Left renal cortex interstitium (tissue), 4 donors: ENCODE measurements at places on chromosomes 16 and 17.

GRCh38 chr17:74339537-74340195, 13.6 kb downstream of the KIF19 start:
- no peak for DNase-seq

DNA sequence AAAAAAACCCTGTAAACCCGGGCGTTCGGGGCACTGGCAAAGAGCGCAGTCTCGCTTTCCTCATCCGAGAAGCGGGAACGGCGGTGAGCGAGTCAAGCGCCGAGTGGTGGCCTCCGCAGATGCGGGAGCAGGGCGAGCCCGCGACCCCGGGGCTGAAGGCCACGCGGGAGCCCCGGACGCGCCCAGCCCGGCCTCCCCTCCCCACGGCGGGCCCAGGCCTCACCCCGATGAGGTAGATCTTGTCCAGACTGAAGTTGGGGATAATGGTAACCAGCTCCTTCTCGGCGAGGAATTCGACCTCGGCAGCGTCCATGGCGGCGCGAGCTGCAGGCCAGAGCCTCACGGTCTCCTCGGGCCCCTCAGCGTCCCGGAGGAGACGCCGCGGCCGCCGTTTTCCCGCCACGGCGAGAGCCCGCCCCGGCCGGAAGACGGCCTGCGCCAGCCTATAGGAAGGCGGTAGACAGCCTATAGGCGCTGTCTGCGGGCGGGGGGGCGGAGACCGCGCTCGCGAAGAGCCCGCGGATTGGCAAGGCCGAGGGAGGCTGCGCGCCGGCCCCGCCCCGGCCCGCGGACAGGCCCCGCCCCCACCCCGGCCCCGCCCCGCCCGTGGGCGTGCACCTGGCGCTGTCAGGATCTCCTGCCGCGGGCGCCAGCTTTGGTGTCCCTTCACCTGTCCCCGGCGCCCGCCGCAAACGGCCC, at the start of gene GINS2:
Gene GINS2, minus strand, starts transcription at position 369 of the 699 bp plus-strand sequence. Its CDS starts 56 bp downstream, at position 313.
- peak; percentile 68 for DNase-seq

DNA sequence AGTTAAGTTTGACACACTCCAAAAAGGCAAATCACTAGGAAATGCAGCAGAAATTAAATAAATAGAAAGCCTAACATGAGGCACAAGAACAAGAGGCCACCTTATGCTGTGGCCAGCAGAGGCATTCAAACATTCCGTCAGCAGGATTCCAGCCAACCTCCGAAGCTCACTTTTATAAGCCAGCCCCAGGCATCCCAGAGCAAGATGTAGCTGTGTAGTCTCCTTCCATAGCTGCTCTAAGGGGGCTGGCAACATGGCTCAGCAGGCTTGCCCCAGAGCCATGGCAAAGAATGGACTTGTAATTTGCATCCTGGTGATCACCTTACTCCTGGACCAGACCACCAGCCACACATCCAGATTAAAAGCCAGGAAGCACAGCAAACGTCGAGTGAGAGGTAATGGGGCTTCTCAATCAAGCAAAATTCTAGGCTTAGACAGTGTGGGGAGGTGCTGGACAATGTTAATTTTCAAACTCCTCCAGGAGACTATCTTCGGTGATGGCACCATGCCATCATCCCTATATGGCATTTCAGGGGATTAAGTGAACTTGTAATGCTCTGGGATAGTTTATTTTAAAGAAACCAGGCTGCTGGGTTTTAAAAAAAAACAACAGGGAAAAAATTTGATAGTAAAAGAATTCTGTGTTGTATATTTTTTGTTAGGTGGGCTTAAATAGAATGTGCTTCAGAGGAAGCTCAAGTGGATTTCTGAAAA, at the start of gene CLEC3A:
Gene CLEC3A, plus strand, starts transcription at position 202 of the 714 bp plus-strand sequence. Its CDS starts 79 bp downstream, at position 281.
- no peak for DNase-seq

GRCh38 chr17:6374761-6375312, 60.1 kb downstream of the AIPL1 start:
- DNase-seq, result no peak

- DNase-seq, result no peak
Measured at GRCh38 chr17:43659823-43660617, 1.7 kb downstream of the MEOX1 start.

GRCh38 chr17:74280093-74280513, 6.1 kb downstream of the DNAI2 start:
- no peak for DNase-seq

- no peak for DNase-seq
Measured at GRCh38 chr17:1179818-1180742, at the start of gene ABR. Gene ABR (minus strand): TSS chr17:1179981. CDS start chr17:1179727, 254 bp downstream.

DNA sequence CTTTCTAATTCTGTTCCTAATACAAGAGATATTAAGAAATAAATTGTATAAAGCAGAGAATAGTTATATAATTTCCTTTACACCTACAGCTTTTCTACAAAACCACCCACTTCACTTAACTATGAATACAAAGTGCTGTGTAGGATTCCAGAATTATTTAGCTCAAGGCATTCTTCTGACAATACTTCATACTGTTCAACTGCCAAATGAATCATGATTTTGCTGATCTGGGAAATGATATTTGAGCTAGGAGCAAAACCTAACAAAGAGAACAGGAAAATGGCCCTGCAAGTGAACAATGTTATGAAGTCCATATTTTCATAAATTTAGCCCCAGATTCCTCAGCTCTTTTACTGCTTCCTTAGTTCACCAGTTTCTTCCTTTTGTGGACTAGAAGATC, 12.9 kb downstream of the BBS2 start:
- no peak for DNase-seq

- DNase-seq, result no peak
Measured at GRCh38 chr17:4304417-4305027, 40.7 kb upstream of the ANKFY1 start.

DNA sequence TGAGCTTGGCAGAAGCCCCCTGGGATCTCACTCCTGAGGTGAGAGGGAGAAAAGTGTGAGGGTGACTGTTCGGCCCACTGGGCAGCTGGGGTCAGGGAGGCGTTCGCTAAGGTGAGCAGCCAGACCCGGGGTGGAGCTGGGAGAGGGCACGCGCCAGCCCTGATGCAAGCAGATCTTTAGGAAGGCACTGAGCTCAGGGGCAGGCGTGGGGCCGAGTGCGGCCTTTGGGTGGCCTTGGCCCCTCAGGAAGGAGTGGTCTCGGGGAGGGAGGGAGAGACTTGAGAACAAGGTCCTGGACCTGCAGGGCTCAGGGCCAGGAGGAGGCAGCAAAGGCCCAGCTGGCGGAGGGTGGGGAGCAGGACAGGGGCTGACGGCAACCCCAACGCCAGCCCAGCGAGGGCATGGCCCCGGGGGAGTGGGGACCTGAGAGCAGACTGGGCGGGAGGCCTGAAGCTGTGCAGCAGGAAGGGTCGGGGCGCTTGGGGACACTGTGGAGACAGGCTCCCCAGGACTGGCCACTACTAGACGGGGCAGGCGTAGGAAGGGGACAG, 14.5 kb upstream of the WDR45B start:
- DNase-seq, result no peak

DNA sequence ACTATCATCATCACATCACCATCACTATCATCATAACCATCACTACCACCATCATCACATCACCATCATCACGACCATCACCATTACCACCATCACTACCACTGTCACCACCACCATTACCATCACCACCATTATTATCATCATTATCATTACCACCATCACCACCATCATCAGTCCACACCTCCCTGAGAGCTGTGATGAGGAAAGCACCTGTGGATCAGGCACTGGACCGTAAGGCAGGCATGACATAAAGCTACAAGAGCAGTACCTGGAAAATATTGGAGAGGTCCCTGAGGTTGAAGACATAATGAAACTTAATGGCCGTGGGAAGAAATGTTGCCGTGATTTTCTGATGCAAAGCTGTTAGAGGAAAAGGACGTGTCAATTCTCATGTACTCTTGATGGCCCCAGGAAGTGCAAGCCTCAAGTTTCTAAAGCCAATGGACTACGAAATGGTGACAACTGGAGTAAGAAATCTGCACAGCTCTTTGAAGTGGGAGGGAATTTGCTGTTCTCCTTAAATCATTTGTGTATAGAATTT, 98.4 kb downstream of the DNAH17 start:
- no peak for DNase-seq

DNA sequence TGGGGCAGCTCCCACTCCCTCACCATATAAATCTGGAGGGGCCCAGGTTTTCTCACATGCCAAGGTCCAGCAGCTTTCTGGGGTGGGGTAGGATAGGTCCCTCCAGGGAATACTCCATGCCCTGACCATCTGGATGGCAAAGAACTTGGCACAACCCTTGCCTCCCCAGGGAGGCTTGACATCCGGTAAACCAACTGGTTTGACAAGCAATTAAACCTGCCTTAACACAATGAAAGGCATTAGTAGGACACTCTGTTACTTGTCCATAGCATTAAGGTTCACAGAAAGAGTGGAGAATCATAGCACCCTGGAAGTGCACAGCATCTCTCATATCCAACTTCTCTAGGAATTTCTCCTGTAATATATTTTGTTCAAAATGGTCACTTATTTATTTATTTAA, 63.9 kb upstream of the MAF start:
- no peak for DNase-seq

DNA sequence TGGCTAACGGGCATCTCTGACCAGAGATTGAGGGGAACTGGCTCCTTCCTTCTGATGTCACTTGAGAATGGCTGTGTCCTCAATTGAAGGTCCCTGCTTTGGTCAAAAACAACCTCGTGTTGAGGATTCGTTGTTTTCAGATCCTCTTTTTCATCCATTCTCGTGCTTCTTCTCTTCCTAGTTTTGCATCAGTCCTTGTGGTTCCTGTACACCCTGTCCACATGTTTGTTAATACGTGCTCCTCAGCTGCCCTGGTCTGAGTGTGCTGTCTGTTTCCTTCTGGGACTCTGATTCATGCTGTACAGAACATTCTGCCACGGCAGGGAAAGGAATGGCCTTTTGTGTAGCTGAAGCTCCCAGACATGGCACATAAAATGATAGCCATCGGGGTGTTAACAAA, 863.2 kb upstream of the GOT2 start:
- DNase-seq, result no peak

DNA sequence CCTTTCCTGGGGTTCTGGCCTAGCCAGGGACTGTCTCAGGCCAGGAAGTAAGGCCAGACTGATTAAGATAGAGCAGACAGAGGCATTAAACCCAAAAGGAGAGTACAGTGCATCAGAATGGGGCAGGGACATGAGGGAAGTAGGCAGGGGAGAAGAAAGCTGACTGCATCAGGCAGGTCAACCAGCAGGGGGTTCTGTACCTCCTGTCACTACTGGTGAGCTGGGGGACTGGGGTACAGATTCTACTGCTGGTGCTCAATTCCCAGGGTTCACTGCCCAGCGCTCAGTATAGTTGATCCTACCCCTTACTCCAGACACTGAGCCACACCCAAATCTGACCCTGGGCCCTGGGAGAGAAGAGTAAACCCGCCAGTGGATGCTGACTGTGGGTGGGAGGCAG, 12.9 kb upstream of the MTMR4 start:
- no peak for DNase-seq

DNA sequence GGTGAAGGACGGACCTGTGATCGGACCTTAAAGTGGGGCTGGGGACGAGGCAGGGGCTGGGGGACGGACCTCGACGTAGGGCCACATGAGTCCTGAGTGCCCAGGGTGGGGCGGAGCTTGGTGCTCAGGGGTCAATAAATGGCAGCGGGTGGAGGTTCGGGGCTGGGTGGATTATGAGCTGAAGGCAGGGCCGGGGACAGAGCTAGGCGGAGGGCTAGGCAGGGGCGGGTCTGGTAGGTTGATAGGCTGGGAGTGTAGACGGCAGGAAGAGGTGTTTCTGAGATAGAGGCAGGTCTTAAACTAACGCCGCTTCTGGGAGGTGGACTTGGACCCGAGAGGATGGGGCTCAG, 733 bp downstream of the CHRNB1 start:
- no peak for DNase-seq

DNA sequence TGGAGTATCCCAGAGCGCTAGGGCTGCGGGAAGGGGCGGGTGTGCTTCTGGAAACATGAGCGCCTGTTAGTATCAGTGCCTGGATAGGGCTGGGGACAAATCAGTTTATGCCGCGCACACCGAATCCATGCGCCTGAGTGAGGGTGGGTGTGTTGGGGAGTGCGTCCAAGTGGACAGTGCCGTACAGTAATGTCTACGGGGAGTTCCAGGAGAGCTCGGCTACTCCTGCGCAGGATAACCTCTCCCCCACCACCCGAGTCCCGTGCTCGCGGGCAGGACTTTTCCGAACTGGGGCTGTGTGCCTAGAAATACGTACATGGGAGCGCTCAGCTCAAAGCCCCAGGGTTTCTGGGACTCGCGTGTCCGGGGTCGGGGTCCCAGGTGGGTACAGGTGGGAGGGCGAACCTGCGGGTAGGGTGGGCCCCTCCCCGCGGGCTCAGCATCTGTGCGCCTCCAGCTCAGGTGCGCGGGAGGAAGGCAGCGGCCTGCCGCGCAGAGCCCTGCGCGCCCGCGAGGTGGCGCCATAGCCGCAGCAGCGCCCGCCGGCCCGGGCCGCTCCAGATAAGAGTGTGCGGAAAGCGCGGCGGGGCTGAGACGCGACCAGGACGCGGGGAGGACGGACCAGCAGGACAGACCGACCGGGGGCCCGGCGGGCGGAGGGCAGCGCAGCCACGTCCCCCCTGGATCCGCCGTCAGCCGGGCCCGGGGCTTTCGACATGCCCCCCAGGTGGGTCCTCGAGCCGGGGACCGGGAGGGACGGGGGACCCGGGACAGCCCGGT, at the start of gene HIC1:
Gene HIC1, plus strand, starts transcription at position 592 of the 780 bp plus-strand sequence. CDS start 1,588 bp downstream, outside the sequence.
- no peak for DNase-seq

- DNase-seq, result no peak
Measured at GRCh38 chr16:10323528-10323869, 62.4 kb upstream of the ATF7IP2 start.

DNA sequence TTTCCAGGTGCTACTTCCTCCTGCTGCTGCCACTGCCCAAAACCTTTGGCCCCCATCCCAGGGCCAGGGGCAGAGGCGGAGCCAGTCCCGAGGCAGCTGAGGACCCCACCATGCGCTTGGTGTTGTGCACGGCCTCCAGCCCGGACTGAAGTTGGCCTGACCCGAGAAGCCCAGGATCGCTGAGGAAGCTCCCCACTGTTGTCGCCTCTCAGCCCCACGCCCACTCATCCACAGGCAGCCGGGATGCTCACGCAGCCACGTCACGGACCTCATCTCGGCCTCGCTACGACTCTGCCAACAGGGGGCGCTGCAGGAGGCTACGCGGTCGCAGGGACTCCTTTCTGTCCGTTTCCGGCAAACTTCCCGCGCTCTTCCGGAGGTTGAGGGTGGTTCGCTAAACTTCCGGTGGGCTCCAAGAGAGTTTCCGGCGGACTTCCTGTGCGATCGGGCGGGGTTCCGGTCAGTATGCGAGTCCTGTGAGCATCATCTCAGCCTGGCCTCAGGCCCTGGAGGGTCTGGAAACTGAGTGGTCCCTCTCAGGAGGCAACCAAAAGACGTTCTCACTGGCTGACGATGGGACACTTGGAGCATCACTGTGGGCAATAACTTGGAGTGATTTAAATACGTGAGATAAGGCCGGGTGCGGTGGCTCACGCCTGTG, 12.4 kb downstream of the ZG16B start:
- DNase-seq, result no peak
